ENCODE measurements at places on chromosomes 5 and 9.

DNA sequence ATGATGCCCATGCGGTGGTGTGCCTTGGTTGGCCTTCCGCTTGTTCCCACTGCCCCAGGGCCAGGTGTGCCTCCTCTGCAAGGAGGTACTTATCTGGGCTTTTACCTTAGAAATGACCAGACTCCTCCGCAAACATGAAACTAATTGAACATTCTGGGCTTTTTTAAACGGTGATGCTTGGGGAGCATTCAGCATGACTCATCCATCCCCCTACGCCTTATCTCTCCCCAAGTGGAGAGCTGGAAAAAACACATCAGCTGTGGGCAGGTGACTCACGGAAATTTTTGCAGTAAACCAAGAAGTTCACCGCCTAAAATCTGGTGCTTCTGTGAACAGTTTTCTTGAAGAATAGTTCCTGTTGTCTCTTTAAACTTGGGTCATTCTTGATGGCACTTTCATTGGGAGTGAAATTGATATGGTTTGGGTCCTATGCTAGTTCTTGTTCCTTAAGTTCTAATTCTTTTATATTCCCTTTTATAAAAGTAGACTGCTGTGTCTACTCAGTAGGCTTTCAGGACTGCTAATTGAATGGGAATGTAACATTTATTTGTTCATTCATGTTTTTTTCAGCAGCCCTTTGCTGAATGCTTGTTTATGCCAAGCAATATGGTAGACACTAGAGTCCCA lies 39.6 kb downstream of the SFXN1 start:
- no peak for DNase-seq

GRCh38 chr9:19967216-19967887 lies 178.5 kb upstream of the SLC24A2 start:
- DNase-seq = no peak

DNA sequence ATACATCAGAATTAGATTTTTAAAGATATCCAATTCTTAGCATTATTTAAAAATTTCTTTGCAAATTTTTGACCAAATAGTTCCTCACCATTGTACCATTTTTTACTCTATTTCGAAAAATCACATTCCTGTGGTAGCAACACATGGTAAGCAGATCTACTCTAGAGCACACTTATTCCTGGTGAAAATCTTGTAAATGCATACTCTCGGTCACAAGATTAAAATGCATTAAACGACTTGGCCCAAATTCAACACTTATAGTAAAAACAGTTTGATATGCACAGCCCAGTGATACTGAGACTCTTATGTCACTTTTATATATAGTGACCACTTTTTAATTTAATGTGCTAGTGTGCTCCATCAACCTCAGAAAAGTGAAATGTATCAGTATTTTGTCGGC lies 208.8 kb upstream of the TARS1 start:
- DNase-seq = no peak

DNA sequence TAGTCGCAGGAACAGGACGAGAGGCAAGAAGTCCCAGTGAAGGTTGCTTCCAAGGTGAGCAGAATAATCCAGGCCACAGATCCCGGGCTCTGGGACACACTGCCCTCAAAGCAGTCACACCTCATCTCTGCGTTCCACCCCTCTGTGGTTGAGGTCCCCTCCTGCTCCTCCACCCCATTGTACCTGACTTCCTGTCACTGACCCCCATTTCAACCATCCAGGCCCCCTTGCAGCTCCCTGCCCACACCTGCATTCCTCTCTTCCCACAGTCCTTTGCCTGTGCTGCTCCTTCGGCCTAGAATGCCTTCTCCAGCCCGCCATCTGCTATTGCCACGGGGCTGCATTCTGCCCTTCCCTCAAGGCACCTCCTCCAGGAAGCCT lies 73.5 kb downstream of the PAX5 start:
- no peak for DNase-seq

DNA sequence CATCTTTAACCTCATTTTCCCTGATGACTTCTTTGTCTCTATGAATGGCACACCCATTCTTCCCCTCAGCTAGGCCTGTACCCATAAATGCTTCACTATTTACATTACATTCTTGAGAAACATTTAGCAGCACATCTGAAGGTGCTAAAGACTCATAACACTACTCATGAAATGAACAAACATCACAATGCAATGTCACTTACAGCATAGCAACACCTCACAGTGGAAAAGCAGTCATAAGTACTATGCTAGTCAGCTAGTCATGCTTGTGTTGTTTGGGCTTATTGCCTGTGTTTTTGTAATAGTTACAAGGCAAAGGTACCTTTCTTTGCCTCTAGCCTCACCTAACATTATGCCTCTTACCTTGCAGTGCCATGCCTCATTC lies 228.9 kb downstream of the KIAA0825 start:
- DNase-seq = no peak

- DNase-seq = no peak
These were observed 97.7 kb upstream of the LRRTM2 start for GRCh38 chr5:138972836-138973235.

DNA sequence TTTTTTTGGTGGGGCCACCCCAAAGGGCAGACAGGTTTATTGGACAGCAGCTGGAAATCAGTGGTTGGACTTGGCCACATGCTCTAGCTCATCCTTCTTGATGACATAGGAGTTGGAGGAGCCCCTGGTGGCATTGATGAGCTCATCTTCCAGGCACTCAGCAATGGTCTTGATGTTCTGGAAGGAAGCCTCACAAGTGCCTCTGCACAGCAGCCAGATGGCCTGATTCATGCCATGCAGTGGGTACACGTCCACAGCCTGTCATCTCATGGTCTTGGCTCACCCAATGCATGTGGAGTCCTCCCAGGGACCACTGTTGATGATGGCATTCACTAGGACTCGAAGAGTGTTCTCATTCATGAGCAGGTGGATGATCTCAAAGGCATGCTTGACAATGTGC lies 11.3 kb upstream of the RCL1 start:
- no peak for DNase-seq
